ENCODE measurements at places on chromosomes 16 and 17. TPM values are rescaled to one million over a fixed set of nuclear protein-coding genes. Genes with fewer than 3 reads are reported as not detected.

Gene TOB1
- total RNA-seq: 177 TPM

Gene G6PC1
- not detected for total RNA-seq

Gene OR3A3
- total RNA-seq: not detected

Gene GGT6
- total RNA-seq: 1.1 TPM

Gene KIF2B
- total RNA-seq: not detected

DNA sequence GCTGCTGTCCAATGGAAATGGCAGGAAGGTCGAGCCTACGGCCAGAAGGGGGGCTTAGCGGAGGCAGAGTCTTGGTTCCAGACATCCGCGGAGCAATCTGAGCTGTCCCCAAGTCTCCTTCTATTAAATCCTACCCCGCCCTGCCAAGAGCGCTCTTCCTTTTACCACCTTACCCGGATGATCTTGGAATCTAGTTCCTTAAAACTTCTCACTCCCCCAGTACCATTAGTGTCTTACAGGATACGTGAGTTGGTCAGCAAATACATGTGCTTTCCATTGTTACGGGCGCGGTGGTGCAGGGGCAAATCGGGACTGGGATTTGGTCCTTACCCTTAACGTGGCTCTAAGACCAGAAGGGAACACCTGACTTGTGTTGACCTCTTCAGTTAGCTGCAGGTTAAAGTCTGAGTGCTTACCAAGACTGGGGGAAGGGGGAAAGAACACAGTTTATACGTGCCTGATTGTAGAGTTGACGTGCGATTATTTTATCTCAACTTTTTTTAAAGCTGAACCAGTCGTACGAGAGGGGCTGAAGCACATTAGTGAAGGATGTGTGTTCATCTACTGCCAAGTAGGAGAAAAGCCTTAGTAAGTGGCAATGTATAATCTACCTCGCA lies 495 bp downstream of the TXNDC17 start:
- peak overlapping the region; percentile 94 for H3K27ac ChIP-seq
- peak overlapping the region; percentile 94 for H3K4me3 ChIP-seq
- no peaks in the 10 kb centered on the region for H3K27me3 ChIP-seq
- no peak for DNase-seq

DNA sequence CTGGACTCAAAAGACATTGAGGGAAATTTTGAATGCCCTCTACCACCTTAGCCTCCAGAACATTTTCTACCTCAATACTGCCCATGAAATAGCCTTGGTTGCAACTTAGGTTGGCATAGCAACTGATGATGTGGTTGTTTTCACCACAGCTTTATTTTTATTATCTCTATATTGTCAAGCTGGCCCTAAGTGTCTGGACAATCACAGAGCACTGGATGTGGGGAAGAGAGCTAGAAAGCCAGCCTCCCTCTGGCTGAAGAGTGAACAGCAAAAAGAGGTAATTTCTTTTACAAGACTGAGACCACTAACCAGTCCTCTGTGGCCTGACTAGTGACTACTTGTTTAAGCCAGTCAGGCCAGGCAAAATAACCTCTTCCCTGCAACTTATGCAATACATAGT lies 159.6 kb downstream of the HS3ST2 start:
- no peaks in the 10 kb centered on the region for H3K36me3 ChIP-seq
- peaks cover 9% of the 10 kb centered on the region for H3K4me1 ChIP-seq
- no peak overlapping the region for H3K4me3 ChIP-seq

- H3K27me3 ChIP-seq: no peaks in the 10 kb centered on the region
- H3K4me3 ChIP-seq: no peak overlapping the region
- no peaks in the 10 kb centered on the region for H3K36me3 ChIP-seq
Measured at GRCh38 chr17:1762901-1763898, 1.3 kb downstream of the SERPINF1 start.

GRCh38 chr17:61635913-61636432 lies 45.0 kb upstream of the NACA2 start:
- DNase-seq: peak; percentile 44
- H3K4me1 ChIP-seq: no peaks in the 10 kb centered on the region
- no peaks in the 10 kb centered on the region for H3K36me3 ChIP-seq

GRCh38 chr17:51165680-51166197 lies 472 bp upstream of the NME2 start:
- H3K4me3 ChIP-seq: peak overlapping the region; percentile 93
- H3K27me3 ChIP-seq: no peaks in the 10 kb centered on the region
- peak; percentile 47 for DNase-seq
